Activated T-cell treated with anti-CD3 and anti-CD28 coated beads, Interleukin-2, amount 50 U/mL, for 72 hours (primary cell): ENCODE measurements at places on chromosomes 6 and 20. TPM values are rescaled to one million over a fixed set of nuclear protein-coding genes. Genes with fewer than 3 reads are reported as not detected.

Gene FKBP1C
- total RNA-seq: 2.5 TPM

Gene IMPG1
- not detected for total RNA-seq

Gene TPX2
- 114 TPM for total RNA-seq

Gene ZNF334
- total RNA-seq: 1.1 TPM

Gene LST1
- total RNA-seq: 27.0 TPM

Gene TMEM244
- total RNA-seq: not detected

Gene BRD2
- 291 TPM for total RNA-seq

Gene DPPA5
- total RNA-seq: not detected

Gene PIGT
- 60.4 TPM for total RNA-seq

Gene EPHA7
- total RNA-seq: not detected

Gene PDYN
- total RNA-seq: not detected

Gene TUBE1
- 66.4 TPM for total RNA-seq

Gene MYH7B
- 1.2 TPM for total RNA-seq

Gene HTR1E
- not detected for total RNA-seq

Gene OXT
- total RNA-seq: 1.2 TPM

Gene RSPO3
- not detected for total RNA-seq

Gene RBPJL
- not detected for total RNA-seq

Gene DYNLT2
- 1.7 TPM for total RNA-seq

Gene MATN4
- total RNA-seq: 3.5 TPM

Gene ZGPAT
- total RNA-seq: 24.3 TPM

Gene POM121L2
- not detected for total RNA-seq

Gene C6orf58
- not detected for total RNA-seq

Gene PLAGL2
- total RNA-seq: 98.8 TPM
